ENCODE measurements at places on chromosomes 7 and 10.

DNA sequence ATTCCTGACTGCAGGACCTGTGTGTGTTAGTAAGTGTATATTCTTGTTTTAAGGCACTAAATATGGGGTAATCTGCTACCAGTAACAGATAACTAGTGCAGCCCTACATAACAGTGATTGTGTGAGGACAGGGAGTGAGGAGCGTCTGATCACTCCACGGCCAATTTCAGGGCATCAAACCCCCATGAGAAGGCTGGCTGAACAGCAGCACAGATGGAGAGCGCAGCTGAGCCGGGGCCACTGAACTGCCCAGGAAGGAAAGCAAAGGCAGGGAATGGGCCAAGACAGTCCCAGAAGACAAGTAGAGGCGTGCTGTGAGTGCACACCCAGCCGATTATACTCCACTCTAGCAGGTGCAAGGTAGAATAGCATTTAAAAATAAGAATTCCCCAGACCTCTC is 157.1 kb upstream of the CHST15 start:
- peak; percentile 6 for DNase-seq

DNA sequence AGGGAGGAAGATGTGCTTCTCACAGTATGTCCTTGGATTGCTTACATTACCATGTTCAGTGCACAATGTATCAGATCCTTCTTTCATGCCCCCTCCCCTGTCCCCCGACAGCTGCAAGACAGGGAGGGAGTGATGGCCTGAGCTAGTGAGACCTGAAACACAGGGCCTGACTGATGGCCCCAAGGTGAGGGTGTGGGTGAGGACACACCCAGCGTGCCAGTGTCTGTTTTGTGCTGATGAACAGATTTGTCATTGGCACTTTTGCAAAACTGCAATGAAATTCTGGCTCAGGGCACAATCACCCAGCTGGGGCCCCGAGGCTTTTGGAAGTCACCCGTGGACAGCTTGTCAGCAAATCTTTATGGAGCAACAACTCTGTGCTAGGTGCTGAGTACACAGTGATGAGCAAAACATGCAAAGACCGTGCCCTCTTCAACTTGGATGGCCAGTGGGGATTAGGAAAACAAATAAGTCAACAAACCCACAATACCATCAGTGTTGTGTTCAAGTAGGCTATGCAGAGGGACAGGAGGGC is 59.4 kb upstream of the EMX2 start:
- no peak for DNase-seq

DNA sequence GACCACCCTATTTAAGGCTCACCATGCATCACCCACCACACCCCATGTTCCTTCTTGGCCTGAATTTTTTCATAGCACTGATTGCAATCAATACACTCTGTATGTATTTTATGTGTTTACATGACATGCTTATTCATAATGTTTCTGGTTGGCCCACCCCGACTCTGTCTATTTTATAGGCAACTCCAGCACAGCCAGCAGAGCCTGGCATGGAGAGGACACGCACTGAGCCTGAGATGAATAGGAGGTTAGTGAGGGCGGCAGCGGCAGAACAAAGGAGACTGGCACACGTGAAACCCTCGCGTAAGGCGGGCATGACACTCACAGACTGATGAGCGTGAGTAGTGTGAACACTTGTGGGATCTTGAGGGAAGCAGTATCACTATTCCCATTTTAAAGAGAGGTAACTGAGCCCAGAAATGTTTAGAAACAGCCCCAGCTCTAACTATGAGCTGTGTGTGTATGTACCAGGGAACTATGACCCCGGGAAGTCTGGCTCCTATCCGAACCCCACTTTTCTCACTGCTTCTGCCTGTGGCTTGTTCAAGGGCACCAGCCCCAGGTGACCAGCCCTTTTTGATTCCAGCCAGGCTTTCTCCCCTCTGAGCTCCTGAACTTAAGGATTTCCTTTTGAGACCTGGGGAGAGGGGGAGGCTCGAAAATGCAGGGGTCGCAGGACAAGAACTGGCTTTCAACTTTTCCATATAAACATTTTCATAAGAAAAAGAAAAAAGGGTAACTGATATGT is 113.3 kb downstream of the ARHGAP22 start:
- no peak for DNase-seq

GRCh38 chr7:7577888-7578287 is 11.2 kb downstream of the MIOS start:
- DNase-seq: no peak

DNA sequence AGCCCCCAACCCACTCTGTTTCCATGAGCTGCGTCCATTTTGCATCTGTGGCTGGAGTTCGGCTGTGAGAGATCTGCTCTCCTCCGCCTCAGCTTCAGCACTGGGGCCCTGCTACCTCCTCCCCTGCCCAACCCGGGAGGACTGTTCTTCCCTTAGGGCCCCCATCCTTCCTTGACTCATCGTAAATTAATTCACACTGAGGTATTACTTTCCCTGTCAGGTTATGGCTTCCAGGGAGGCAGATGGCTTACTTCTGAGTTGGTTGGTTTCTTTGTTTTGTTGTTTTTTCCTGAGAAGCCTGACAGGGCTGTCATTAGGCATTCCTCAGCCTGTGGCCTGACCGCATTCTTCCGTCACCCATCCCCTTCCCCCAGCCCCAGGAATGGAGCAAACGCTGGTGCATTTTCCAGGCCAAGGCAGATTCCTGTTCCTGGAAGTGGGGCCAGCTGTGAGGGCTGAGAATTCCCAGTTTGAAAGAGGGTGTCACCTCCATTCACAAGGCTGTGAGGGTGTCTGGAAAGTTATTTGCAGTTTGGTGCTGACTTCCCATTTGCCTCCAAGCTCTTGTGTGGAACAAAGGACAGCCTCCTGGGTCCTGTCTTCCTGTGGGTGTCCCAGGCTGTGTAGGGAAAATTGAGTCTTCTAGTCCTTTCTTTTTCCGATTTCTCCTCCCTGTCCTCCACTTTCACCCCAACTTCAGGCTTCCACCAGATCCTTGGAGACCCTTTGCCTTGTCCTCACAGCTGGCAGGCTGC is 11.7 kb downstream of the CPA5 start:
- no peak for DNase-seq

DNA sequence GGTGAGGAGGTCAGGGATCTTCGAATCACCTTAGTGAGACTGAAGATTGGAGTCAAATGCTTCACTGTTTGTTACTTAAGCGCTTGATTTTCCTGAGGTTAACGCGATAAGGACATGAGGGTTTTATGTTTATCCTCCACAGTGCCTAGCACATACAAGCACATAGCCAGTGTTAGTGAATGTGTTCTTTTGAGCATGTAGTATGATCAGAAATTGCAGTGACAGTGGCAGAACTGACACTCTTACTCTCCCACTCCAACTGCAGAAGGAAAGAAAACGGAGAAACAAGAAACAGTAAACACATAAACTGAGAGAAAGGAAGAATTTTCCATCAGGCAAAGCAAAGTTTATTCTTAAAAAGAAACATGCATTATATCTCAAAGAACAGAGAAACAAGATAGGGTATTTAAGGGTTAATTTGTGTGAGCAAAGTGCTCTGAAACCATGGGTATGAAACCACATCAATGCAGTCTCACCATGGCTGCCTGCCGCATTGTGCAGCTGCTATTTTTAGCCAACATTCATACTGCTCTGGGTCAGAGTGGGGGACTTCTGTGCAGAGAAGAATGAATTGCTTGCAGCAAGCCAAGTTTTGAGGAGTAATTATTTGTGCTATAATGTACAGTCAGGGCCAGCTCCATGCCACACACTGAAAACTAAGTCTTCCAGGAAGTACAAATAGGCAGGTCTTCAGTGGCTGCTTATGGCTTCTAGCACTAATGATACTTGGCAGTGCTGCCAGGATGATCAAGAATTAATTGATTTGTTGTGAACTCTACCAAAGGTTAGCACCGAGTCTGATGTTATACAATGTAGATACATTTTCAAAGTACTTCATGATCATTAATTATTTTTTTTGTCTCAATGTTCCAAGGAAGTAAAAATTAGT is 152.0 kb downstream of the MACC1 start:
- DNase-seq: no peak

GRCh38 chr7:142671506-142671905 is 77.8 kb upstream of the PRSS1 start:
- no peak for DNase-seq

DNA sequence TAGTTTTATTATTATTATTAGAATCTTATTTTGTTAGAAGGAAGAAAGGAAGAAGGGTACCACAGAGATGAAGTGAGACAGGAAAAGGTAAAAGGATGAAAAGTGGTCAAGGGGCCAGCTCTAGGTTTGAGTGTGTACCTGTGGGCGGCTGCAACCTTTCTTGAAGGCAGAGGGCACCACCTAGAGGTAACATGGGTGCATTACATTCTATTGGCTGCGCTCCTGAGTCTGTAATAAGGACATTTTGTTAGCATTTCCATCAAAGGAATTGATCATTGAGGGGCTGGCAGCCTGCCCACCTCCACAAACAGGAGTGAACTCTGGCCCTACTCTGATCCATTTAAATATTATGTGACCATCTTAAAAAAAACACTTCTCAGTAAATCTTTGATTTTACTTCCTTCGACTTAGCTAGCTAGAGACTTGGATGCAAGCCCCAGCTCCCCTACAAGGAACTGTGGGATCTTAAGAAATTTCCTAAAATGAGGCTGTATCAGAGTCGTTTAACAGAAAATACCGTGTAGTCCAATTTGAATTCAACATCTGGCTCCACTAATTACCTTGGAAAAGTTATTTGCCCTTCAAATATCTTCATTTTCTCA is 610.4 kb downstream of the IPMK start:
- peak; percentile 52 for DNase-seq

GRCh38 chr10:27448921-27449320 is 55.2 kb upstream of the RAB18 start:
- DNase-seq: no peak
